ENCODE measurements at places on chromosomes 2 and 18. TPM values are rescaled to one million over a fixed set of nuclear protein-coding genes. Genes with fewer than 3 reads are reported as not detected.

DNA sequence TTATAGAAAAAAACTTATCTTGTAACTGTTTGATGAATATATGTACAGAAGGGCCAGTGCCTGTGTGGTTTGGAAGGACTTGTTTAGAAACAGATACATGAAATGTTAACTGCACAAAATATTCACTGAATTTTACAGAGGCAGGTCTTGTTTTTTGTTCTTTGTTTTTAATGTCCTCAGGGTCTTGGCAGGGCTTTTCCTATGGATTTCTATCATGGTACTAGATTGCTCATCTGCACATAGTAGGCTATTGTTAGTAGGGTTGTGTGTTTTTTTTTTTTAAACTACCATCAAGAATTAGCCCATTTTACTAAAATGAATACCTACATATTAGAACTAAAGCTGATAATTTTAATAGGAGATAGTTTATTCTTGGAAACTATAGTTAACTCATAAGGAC, 3.5 kb downstream of the CABYR start:
- no peak for DNase-seq

- no peak for DNase-seq
Observed at GRCh38 chr2:191351298-191351697, 106.1 kb downstream of the MYO1B start.

DNA sequence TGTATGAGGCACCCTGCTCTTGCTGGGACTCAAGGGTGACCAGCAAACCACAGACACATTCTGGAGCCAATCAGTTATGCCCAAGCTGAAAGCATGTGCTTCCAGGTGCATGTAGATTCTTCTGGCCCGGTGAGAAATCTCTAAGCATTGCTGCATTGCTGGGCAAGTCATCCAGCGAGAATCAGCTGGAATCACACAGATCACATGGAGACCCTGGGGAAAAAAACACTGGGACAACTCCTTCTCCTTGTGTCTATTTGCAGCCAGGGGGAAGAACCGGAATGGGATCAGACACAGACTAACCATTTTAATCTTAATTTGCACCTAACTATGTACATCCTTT, 119.7 kb upstream of the KLF7 start:
- DNase-seq, result no peak

The TXNL4A gene
- total RNA-seq, result 92.0 TPM

- no peak for DNase-seq
Observed at GRCh38 chr2:202932425-202933138, 20.5 kb downstream of the CARF start.

DNA sequence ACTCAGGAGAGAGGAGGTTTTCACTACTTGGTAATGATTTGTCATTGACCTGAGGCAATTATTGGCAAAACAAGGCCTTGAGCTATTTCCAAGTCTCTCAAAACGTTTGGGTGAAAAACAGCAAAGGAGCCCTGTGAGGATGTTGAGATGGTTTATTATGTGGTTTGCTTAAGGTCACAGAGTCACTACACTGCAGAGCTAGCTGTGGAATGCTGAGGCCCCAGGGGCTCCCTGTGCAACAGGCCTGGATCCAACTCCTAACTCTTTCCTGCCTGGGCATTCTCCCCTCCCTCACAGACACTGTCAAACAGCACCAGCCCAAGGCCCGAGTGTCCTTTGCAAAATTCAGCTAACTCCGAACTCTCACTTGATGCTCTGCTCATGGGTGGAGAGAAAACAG, 754.6 kb upstream of the SOX11 start:
- DNase-seq, result no peak

DNA sequence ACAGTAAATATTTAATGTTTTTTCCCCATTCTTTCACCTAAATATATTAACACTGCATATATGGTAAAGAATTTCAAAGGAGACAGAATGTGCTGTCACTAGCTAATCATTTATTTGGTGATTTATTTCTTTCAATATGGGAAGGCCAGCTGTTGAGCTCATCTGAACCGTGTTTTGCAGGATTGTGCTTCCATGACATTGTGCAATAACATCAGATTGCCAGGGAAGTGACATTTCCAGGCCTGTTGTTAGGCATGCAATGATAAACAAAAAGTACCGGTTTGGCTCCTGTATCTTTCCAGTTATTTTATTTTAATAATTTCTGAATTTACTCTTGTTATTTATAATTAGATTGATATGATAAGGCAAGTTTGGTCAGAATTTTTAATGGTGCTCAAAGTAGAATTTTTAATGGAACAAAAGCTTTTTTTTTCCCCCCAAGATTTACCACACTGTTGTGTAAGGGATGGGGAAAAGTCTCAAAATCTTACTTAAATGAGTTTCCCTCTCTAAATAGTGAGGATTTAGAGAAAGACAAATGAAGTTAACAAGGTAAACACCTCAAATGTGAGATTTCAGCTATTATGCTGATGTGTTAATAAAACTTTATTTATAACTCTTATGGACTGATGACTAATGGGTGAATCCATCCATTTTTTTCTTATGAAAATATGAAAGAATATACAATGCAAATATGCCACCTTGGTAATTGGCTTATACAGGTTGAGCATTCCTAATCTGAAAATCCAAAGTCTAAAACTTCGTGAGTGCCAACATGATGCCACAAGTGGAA, 52.7 kb downstream of the MALT1 start:
- DNase-seq, result no peak

The BCL2 gene
- total RNA-seq, result 11.6 TPM

DNA sequence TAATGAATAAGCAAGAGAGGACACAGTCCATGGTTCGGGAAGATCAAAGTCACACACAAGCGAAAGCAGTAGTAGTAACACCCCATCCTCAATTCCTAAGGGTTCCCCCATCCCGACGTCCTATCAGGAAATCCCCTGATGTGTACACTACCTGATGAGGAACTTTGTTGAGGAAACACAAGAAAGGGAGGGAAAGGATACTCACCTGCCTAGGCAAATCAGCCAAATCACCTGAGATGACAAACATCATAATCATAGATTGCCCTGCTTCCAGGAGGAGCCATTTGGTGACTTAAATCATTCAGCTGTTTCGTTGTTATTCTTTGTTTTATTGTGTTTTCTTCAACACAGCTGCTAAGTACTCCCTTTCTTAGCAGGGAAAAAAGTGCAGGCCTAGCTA, 55.5 kb upstream of the SPOPL start:
- no peak for DNase-seq

GRCh38 chr2:38771632-38772031, 6.4 kb upstream of the GEMIN6 start:
- no peak for DNase-seq

- no peak for DNase-seq
Observed at GRCh38 chr2:174668075-174668474, 70.5 kb upstream of the WIPF1 start.

The EFEMP1 gene
- total RNA-seq, result 171 TPM

GRCh38 chr2:224887141-224887540, 155.1 kb downstream of the DOCK10 start:
- no peak for DNase-seq

The PIEZO2 gene
- 1.7 TPM for total RNA-seq

DNA sequence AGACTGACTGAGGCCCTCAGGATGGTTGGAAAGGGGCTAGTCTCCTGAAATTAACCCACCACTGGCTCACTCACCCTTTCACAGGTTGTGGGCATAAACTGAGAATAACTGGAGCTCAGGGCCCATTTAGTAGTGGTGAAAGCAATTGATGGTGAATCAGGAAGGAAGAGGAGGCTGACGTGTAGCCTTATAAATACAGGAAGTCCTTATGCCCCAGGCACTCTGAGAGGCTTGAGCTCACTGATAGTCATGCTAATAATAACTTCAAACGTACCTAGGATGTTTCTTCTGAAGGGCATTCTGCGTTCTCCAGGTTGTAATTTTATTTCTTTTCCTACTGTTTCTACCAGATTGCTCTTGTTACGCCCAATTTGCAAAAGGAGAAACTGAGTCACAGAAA, 328.4 kb downstream of the CLIP4 start:
- no peak for DNase-seq

DNA sequence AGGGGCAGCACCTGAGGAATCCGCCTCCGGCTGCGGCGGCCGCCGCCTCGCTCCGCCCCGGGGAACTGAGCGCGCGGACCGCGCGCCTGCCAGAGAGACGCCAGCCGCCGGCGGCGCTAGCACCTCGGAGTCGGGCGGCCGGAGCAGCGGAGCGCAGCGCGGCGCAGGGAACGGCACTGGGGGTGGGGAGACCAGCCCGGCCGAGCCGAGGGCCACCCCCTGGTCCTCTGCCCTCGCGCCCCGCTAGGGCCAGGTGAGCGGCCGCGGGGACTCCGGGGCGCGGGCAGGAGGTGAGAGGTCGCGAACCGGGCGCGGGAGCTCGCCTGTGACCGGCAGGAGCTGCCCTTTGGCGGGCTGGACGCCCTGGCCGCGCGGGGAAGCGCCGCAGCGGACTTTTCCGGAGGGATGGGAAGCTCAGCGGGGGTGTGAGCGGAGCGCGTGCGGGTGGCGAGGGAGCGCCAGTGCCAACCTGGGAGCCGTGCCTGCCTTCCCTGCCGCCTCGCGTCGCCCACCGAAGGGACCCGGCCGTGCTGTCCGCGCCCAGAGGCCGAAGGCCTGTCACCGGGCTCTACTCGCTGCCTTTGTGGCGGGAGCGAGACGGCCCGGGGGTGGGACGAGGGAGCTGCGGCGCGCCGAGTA, at the start of gene GREB1L:
Gene GREB1L (plus strand): TSS at position 92 of the 639 bp plus-strand sequence. CDS start 141,287 bp downstream, outside the sequence.
- DNase-seq, result peak; percentile 61

DNA sequence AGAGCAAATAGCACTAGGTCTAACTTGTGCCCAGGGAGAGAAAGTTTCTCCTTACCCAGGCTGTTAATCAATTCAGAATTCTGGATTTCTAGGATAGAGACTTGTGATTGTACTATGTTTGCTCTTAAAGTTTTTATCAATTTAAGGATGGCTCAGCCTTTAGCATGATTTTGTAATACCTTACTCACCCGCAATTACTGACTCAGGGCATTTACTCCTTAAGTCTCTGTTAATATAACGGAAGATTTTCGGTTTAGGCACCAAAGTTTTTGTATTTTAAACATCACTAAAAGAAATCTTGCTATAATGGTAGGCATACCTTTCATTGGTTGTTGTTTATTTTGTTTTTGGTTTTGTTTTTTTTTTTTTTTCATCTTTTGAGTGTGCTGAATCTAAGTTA, 358.2 kb downstream of the RBM43 start:
- DNase-seq, result no peak

The ANKRD62 gene
- total RNA-seq, result not detected

GRCh38 chr18:2729757-2730156, 74.2 kb downstream of the SMCHD1 start:
- no peak for DNase-seq

The PHLPP1 gene
- total RNA-seq, result 8.6 TPM

- DNase-seq, result no peak
Observed at GRCh38 chr2:36307441-36307840, 48.1 kb upstream of the CRIM1 start.

DNA sequence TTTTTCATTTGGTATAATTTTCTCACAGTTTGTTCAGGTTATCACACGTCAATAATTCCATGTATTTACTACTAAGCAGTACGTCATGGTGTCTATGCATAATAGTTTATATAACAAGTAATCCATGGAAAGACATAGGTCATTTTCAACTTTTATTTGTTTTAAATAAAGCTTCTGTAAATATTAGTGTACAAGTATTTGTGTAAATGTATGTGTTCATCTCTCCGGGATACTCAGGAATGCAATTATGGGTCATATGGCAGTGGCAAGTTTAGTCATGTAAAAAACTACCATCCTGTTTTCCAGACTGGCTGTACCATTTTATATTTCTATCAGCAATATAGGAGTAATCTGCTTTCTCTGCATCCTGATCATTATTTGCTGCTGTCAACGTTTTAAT, 231.1 kb upstream of the ZNF804A start:
- DNase-seq, result no peak

The STEAP3 gene
- 7.7 TPM for total RNA-seq

The NCKAP1 gene
- total RNA-seq, result 104 TPM

DNA sequence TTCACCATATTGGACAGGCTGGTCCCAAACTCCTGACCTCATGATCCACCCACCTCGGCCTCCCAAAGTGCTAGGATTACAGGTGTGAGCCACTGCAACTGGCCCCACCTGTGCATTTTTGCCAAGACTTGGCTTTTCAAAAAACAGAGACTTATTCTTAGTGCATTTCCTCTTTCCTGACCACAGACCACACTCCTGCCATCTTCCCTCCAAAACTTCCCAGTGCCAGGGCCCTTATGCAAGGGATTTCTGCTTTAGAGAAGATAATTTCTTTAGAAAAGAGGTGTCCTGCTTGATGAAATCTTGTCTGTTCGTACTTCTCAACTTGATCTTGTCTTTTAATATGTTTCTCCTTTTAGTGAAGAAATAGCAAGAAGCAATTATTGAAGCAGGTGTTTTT, 98.8 kb upstream of the ZNF516 start:
- no peak for DNase-seq

- DNase-seq, result no peak
Observed at GRCh38 chr2:74367789-74368188, 12.3 kb downstream of the DCTN1 start.

GRCh38 chr2:100891906-100892642, 72.1 kb downstream of the NPAS2 start:
- no peak for DNase-seq

- DNase-seq, result no peak
Observed at GRCh38 chr18:27449104-27449503, 264.0 kb upstream of the CHST9 start.

DNA sequence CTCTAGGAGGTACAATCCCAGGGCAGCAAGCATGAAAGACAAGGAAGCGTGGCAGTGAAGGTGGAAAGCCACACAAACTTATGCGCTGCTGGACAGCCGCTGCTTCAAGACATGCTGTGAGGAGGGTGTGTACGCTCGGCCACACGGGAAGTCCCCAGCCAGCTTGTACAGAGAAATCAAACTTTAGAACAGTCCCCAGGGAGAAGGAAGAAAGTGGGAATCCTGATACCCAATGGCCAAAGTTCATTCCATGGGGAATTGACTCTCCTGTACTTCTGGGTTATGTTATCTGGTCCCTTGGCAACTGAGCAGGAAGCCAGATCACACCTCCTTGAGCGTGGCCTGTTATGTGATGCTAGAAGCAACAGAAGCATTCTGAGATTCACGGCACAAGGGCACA, 86.1 kb upstream of the BOD1L2 start:
- DNase-seq, result no peak

DNA sequence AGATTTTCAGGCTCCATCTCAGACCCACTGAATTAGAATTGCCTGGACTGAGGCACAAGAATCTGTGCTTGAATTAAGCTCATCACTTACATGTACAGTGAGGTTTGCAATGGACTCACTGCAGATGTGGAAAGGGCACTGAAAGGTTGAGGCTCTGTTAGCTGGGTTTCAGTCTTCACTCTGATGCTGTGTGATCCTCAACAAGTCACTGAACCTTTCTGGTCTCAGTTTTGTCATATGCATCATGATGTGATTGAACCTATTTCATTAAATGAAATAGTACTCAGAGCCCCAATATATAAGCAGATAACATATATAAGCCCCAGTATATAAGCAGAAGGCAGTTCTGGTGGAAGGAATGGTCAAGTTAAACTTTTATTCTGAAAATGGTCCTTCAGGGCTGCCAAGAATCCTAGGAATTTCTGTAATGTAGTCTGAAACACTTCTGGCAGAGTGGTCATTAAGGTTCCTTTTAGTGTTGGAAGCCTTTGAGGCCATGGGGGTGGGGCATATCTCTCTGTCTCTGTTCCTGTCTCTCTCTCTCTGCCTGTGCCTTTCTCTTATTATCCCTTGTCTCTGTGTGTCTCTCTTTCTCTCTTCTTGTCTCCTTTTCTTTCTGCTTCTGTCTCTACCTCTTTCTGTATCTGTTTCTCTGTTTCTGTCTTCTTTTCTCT, 110.4 kb downstream of the ADCYAP1 start:
- no peak for DNase-seq
